ENCODE measurements at places on chromosomes 11 and 22. TPM values are rescaled to one million over a fixed set of nuclear protein-coding genes. Genes with fewer than 3 reads are reported as not detected.

Gene TRIM66
- 6.1 TPM for polyA plus RNA-seq

Gene C1QTNF4
- polyA plus RNA-seq, result 3.6 TPM

Gene DSCAML1
- 1.9 TPM for polyA plus RNA-seq

Gene DDTL
- polyA plus RNA-seq, result 1.4 TPM

Gene TTC36
- polyA plus RNA-seq, result 0.72 TPM

Gene SEPTIN3
- polyA plus RNA-seq, result 1.9 TPM

Gene SPECC1L
- 10.4 TPM for polyA plus RNA-seq

Gene OR5J2
- polyA plus RNA-seq, result not detected

Gene XPNPEP3
- polyA plus RNA-seq, result 5.1 TPM

- DNase-seq, result peak; percentile 9
Measured at GRCh38 chr11:1771273-1771672, 7.5 kb upstream of the CTSD start.

GRCh38 chr11:76395296-76395695, 14.2 kb downstream of the GVQW3 start:
- DNase-seq, result no peak

DNA sequence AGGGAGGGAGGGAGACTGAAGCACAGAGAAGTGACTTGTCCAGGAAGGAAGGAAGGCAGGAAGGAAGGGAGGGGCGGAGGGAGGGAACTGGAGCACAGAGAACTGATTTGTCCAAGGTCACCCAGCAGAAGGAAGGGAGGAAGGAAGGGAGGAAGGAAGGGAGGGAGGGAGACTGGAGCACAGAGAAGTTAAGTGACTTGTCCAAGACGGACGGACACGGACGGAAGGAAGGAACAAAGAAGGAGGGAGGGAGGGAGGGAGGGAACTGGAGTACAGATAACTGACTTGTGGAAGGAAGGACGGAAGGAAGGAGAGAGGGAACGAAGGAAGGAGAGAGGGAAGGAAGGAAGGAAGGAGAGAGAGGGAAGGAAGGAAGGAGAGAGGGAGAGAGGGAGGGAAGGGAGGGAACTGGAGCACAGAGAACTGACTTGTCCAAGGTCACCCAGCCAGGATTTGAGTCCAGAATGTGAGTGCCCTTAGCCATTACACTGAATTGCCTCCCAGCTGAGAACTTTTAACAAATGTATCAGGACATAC, 1.5 kb downstream of the SLC35F2 start:
- no peak for DNase-seq

DNA sequence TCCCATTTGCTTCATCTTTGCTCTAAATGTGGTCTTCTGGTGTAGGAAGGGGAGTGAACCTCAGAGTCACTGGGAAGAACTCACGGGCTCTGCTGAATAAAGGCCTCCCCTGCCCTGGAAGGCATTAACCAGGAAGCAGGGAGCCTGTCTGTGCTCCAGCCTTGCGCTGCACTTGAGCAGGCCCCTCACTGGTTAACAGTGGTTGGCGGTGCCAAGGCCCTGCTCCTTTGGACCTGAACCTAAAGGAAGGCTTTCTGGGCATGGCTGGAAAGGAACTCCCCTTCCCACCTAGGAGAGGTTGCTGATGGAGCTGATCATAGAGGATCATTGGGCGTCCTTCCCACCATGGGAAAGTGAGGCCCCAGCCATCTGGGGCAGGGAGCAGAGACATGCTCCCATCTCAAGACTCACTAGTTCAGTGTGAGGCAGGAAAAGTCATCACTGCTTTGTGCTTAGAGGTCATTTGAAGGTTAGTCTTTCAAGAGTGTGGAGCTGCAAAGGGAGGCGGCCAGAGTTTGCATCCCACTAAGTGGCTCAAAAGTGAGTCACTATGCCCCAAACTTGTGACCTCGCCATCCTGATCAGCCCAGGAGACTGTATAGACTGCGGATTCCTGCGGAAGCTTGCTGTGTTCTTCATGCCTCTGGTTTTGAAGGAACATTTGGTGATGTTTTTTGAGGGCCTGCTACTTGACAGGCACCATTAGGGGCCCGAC, 50.4 kb downstream of the DBX1 start:
- DNase-seq, result no peak

- DNase-seq, result peak; percentile 84
Measured at GRCh38 chr22:47116426-47117341, 354.2 kb downstream of the TBC1D22A start.

GRCh38 chr11:133821776-133822175, 23.5 kb downstream of the SPATA19 start:
- no peak for DNase-seq

GRCh38 chr22:33875316-33875715, 45.0 kb downstream of the LARGE1 start:
- no peak for DNase-seq

- DNase-seq, result no peak
Measured at GRCh38 chr11:100683126-100683525, 4.0 kb upstream of the ARHGAP42 start.

- DNase-seq, result no peak
Measured at GRCh38 chr11:2801711-2802388, 83.7 kb downstream of the CDKN1C start.

- no peak for DNase-seq
Measured at GRCh38 chr22:21687685-21688259, 22.0 kb downstream of the PPIL2 start.

DNA sequence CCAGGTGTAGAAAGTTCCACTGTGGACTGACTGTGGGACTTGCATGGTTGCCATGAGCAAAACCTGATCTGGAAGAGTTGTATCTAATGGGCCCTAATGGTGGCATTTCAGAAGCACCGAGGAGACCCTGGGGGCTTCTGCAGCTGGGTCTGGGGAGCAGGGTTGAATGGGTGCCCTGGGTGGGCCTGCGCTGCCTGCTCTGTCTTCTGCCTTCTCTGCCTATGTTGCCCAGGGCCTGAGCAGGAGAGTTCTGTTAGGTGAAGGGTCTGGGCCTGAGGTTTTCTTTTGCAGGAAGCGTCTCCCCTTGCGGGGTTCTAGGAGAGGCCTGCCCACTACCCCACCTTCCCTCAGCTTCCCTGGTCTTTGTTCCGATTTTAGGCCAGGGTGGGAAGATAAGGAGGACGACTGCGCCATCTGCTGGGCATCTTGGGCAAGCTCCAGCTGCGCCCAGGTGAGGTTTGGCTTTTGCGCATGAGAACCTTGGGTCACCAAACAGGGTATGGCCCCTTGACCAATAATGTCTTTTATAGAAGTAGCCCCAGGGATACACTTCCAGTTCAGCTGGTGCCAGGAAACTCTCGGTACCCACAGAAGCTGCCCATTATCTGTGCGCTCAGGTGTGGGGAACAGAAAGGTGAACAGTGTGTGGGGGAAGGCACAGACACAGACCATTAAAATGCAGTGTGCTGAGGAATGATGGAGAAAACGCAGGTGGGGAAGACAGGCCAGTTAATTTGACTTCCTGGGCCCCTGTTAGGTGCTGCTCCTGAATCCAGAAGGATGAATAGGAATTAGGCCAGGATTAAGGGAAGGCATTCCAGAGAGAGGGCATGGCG, 23.2 kb downstream of the COMMD9 start:
- DNase-seq, result no peak

GRCh38 chr22:38124236-38124974, 13.9 kb upstream of the BAIAP2L2 start:
- no peak for DNase-seq

DNA sequence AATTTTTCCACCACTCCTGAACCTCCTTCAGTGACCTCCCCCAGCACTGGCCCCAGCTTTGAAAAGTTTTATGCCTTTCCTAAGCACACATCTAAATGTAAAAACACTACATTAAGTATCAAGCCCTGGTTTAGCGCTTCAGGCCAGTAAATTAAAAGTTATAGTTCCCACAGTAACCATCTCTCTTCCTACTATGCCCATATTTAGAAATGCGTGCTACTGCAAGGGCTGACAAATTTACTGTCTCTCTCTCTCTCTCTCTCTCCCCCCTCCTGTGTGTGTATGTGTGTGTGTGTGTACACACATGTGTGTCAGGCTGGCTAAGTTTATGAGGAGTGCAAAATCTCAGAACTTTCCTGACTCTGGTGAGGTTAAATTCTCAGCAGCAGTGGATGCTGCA, 231.4 kb downstream of the LARGE1 start:
- no peak for DNase-seq

DNA sequence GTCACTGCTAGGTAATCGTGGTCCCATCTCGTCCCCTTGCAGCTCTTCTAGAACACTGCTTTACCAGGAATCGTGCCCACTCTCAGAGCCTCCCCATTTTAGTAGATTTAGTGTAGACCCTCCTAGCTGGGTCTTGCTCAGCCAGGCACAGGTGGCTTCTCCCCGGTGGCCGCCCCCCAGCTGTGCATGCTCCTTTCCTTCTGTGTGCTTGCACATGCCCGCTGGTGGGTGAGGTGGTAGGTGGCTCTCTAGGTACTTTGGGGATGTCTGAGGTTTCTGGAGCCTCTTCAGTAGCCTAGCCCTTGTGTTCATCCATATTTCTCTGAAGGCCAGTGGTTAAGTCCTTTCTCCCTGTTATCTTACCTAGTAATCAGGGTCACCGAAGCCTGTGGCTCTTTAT, 5.6 kb downstream of the TUB start:
- DNase-seq, result no peak

DNA sequence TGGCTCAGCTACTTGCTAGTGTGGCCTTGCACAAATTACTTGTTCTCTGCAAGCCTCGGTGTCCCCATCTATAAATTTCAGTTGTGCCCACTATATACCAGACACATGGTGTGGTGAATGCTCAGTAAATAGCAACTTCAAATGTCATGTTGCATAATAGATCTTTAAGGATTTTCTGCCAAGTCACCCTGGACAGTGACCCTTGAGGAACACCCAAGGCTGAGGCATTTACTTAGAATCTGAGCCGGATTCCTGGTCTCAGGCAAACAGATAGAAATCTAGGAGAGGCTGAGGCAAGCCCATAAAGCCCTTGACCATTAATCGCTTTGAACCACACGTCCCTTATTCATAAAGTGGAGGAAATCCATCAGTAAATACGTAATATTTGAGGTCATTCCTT, 9.7 kb downstream of the TEAD1 start:
- no peak for DNase-seq

All from pancreas (tissue), 10 donors.